ENCODE measurements at places on chromosomes 3 and 15. TPM values are rescaled to one million over a fixed set of nuclear protein-coding genes. Genes with fewer than 3 reads are reported as not detected.
A peak's percentile ranks its signal among the peaks of the same experiment; 100 is the strongest.

Gene VPS8
- not detected for polyA plus RNA-seq

GRCh38 chr3:145133281-145133680, 1027.7 kb downstream of the PLOD2 start:
- DNase-seq, result no peak

GRCh38 chr3:111862415-111862814, 3.4 kb downstream of the PHLDB2 start:
- no peak for DNase-seq

DNA sequence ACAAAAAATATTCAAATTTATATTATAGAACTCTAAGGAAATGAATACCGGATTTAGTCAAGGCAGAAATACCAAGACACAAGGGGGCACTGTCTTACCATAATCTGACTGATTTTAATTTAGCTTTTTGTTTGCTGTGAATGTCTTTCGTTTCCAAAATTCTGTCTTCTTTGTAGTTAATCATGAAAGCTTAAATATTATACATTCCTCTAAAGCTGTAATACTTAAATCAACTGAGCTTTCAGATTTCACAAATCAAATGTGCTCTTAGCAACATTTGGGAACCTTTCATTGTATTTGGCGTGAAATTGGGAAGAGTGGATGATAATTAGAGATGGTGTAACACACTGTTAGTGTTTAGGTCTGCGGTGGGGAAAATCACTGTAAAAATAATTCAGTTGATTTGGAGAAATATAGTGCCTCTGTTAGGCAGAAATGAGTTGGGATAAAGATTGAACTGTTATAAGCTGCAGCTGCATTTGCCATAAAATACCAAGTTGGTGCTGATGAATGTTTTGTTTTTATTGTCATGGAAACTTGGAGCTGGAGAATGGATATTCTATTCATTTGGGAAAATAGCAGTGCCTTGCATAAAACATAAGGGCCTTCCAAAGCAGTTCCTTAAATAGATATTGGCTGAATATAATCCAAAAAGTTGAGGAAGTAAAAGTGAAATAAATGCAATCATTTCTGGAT, 228.2 kb downstream of the TCF12 start:
- peak; percentile 85 for DNase-seq

- peak; percentile 4 for DNase-seq
These were observed 62.5 kb upstream of the GBE1 start for GRCh38 chr3:81823882-81824395.

DNA sequence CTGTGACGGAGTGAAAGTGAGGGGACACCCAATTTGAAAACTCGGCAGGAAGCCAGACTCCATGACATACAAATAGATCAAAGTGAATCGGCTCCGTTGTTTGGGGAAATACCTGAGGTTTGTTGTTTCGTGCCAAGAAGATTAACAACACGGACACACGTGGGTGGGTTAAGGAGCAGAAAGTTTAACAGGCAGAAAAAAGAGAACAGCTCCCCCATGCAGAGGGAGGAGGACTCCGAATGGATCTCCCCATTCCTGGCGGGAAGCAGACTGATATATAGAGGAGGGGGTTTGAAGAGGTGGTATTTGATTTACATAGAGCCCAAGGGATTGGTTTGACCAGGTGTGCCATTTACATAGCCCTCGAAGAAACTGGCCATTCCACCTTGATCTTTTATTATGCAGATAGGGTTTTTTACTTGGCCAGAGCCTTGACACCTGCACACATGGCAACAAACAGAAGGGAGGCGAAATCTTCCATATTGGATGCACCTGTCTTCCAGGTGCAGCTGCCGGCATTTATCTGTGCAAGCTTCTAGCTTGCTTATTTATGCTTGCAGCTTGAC, 4.8 kb upstream of the SACM1L start:
- DNase-seq, result no peak

Gene SOX14
- 0.09 TPM for polyA plus RNA-seq

- DNase-seq, result peak; percentile 5
These were observed 820 bp upstream of the HMCES start for GRCh38 chr3:129277829-129278271.

GRCh38 chr15:68187559-68187958, 17.6 kb downstream of the CALML4 start:
- DNase-seq, result peak; percentile 87

Gene TRIM42
- polyA plus RNA-seq, result not detected

GRCh38 chr3:52552089-52552488, 15.7 kb downstream of the UQCC5 start:
- no peak for DNase-seq

Gene AGBL1
- 13.5 TPM for polyA plus RNA-seq
